Mesenteric fat pad (tissue), 1 donor: ENCODE measurements at places on chromosomes 7 and 10.

- no peak for DNase-seq
Observed at GRCh38 chr7:28178599-28178998, 2.0 kb downstream of the JAZF1 start.

DNA sequence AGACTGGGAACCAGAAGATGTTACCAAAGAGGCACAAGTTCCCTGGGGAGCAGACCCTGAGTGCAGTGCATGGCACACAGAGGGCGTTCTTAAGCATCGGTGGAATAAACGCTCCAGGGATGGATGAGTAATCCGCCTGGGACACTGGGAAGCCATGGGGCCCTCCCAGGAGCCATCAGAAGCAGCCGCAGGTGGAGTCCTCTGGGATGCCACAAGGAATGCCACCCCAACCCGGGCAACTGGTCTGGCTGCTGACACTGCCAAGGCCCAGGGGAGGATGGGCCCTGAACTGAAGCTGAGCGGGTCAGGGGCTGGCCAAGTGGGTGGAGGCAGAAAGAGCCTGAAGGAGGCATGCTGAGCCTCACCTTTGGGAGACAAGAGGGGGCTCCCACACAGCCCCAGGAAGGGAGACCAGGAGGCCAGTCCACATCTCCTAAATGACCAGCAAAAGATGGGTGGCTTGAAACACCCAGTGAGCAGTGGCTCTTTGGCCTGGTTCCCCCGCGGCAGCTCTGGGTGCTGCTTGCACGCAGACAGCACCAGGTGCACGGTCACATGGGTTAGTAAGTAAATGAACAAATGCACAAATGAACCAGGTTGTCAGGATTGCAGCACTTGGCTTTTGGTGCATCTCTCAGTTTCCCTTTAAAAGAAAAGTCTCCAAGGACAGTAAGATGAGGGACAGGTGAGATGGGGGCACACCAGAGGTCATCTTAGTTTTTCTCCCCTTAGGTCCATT lies 141.3 kb upstream of the ZMIZ1 start:
- DNase-seq, result no peak

DNA sequence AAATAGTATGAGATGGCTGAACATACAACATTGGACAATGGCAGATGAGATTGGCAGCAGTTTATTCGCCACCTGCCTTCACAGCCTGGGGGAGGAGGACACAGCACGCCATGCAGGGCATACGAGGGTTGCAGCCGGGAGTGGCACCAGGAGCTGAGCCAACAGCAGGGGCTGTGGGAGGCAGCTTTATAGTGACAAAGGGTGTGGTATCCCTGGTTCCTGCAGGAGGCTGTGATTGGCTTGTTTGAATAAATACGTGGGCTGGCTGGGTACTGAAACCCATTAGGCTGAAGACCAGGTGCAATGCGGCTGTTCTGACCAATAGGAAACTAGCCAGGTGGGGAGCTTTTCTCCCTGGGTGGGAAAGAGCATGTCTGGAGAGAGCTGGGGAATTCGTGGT lies 68.9 kb upstream of the LEP start:
- peak; percentile 49 for DNase-seq

- no peak for DNase-seq
Observed at GRCh38 chr7:92520024-92520423, 8.3 kb downstream of the PEX1 start.

- no peak for DNase-seq
Observed at GRCh38 chr7:134935701-134936100, 50.6 kb upstream of the AGBL3 start.

DNA sequence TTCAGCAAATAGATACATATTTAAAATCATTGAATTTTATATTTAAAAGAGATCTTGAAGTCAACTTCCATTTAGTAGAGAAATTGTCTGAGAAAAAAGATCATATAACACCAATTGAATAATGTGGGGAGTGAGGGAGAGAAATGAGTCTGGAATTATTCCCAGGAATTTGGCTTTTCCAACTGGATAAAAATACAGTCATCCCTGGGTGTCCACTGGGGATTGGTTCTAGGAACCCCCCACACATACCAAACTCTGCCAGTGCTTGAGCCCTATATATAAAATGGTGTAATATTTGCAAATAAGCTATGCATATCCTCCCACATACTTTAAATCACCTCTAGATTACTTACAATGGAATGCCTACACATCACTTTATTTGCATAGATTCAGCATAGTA lies 162.8 kb upstream of the SEMA3C start:
- no peak for DNase-seq

GRCh38 chr7:142301299-142301698 lies 43.4 kb upstream of the PRSS58 start:
- DNase-seq, result no peak

DNA sequence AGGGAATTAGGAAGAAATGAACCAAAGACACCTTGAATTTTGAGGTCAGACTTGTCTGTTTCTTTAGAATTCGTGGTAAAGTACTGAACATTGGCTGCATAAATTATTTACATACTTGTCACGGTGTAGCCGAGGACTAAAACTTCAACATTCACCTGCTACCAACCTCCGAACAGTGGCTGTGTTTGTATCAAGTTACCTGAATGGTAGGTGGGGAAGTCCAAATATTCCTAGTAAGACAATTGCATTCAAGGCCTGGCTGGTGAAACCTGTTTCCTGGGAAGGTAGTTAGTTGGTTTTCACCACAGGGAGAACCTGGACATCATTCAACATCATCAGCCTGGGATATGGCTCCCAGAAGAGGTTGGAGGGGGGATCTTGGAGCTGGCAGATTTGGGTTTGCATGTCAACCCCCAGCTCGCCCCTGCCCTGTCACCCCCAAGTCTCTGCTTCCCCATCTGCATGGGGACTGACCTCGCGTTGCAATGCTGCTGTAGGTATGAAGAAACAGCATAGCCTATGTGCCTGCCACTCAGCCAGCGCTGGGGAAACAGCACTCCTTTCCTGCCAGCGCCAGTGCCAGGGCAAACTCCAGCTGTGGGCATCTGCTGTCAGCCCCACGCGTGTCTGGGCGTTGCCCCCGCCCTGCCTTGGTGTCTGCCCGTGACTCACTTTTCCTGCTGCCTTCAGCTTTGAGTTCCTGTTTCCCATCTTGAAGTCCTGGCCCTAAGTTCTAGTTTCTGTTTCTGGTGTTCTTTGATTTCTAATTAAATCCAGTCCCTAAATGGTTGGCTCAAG lies 12.7 kb upstream of the LARP4B start:
- DNase-seq, result no peak

DNA sequence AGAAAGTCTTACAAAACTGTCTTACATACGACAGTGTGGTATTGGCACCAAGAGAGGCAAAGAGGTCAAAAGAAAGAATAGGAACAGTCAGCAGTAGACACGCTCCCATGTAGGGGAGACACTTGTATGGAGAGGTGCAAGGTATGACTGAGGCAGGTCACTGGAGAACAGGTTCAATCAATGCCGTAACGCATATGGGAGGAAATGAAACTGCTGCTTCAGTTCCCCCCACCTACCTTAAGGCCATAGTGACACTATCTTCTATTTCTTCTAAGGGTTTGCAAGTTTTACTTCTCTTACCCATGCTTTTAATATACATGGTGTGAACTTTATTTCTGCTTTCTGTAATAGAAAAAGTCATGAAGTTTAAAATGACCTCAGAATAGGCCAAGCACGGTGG lies 5.5 kb upstream of the PITRM1 start:
- no peak for DNase-seq

- no peak for DNase-seq
Observed at GRCh38 chr10:79207726-79208125, 139.0 kb downstream of the ZMIZ1 start.

- DNase-seq, result no peak
Observed at GRCh38 chr10:71748671-71749191, 24.6 kb downstream of the VSIR start.

DNA sequence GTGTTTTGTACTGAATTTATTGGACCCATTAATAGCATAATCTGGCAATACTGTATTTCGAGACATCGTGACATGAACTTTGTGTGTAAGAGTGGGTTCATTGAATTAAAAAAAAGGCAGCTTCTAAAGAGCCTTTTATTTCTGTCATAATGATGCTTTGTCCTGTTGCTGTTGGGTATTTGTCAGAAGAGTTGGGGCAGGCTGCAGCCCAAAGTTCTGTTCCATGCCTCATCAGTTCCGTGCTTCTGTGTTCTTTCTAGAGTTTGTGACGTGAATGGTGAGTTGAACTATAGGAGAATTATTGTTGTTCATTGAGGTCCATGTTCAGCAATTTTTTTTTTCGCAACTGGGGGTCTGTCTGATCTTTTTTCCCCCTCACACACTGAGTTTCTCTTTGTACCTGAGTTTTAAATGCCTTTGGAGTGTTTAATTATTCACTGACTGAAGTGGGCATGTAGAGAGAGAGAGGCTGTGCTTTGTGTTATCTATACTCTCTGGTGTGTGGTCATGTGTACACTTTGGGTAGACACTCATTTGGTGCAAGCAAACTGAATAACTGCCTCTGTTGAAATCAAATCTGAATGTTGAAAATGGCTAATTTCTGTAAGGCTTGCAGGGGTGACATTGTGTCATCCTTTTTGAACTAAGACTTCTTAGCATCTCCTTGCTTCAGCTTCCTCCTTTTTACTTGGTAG lies 69.8 kb downstream of the ADD3 start:
- no peak for DNase-seq

DNA sequence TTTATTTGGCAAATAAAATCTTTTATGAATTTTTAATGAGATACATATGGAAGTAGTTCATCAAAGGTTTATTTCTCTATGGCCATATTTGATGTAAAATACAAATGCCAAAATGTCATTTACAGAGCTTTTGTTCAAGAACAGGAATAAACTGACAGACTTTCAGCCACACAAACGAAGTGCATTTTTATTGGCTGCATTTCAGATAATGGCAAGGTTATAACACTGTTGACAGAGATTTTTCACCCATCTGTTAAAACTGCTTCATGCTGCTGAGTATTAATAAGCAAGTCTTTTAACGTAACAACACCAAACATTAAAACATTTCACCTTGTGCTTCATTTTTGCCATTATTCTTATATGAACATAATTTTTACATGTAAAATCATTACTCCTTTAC lies 254.4 kb downstream of the ANKRD7 start:
- no peak for DNase-seq

DNA sequence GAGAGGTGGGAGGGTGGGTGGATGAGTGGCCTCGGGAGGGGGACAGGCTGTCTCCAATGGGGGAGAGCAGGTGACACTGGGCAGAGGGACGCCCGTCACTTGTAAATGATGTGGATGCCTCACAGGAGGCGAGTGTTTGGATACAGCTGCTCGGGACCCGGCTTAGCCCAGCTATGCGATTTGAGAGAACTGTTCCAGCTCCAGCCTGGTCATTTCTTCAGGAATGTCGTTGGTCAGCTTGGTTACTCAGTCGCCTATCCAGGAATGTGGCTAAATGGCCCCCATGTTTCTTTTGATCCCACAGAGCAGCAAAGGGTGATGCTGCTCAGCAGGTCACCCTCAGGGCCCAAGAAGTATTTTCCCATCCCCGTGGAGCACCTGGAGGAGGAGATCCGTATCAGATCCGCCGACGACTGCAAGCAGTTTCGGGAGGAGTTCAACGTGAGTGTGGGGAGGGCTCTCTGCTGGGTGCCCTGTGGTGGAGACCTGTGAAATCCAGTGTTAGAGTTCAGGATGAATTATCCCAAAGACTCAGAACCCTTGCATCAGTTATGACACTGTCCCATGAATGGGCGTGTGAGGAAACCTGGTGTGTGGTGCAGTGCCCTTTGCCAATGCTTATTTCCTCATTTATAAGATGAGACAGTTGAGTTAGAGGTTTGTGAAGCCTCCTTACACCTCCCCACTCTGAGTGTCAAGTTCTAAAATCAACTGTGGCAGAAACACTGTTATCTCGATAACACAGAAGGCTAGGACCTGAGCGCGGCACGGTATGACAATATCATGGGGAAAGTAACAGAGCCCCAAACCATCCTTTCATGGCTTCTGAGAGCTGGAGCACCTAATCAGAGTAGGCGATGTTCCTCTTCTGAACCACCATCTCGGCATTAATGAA lies 76.8 kb downstream of the MKI67 start:
- no peak for DNase-seq

- DNase-seq, result no peak
Observed at GRCh38 chr7:91946549-91946948, 5.9 kb downstream of the AKAP9 start.

DNA sequence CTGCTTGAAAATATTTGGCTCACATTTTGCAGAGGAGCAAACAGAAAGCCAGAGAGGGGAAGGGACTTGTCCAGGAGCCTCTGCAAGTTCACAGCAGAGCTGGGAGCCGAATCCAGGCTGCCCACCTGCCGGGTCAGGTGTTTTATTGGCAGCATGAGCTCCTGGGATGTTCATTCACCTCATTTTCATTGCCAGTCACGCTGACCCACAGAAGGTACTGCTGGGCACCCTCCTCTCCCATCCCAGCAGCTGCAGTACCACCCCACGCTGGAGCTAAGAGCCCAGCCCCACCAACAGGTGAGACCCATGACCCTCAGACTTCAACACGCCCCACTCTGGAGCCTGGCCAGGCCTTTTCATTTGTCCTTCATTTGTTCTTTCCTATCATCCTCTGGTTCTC lies 102.7 kb downstream of the GRID1 start:
- peak; percentile 60 for DNase-seq

DNA sequence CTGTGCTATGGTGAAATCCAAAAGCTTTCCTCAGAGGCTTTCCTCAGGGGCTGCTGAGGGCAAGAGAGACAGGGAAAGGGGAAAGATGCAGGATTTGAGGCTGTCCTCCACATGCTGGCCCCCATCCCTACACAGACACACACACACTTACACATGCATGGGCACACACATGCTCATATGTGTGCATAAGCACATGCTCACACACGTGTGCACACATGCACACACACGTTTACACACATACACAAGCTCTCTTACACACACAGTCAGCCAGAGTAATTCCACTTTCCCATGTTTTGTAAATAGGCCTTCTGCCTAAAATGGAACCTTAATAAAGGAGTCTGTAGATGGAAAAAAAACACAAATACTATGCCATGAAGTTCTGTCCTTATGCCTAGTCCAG lies 312.9 kb downstream of the GRID1 start:
- no peak for DNase-seq

- DNase-seq, result no peak
Observed at GRCh38 chr10:4902571-4903011, 60.6 kb upstream of the AKR1C1 start.

DNA sequence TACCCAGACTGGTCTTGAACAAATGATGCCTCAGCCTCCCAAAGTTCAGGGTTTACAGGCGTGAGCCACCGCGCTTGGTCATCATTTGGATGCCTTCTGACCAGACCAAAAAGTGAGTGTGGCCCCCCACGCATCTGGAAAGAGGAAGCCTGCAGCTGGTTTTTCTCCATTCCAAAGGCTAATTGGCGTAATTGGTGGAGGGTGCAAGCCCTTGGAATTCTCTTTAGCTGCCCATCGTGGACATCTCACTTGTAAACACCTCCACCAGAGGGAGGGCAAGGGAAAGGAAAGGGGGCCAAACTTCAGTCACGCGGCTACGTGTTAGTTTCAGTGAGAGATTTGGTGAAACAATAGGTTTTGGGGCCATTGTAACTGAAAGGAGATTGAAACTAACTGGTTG lies 4.1 kb upstream of the ARHGAP21 start:
- no peak for DNase-seq

DNA sequence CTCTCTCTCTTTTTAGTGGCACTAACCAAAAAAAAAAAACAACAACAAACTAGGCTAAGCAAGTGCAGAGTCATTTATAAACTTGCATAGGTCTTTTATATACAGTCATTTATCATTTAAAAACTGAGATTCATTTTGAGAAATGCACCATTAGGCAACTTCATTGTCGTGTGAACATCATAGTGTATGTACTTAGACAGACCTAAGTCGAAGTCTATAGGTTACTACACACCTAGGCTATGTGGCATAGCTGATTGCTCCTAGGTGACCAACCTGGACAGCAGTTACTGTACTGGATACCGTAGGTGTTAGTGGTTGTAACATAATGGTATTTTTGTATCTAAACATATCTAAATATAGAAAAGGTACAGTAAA lies 109.1 kb upstream of the SAMD8 start:
- no peak for DNase-seq

- DNase-seq, result no peak
Observed at GRCh38 chr10:33052915-33053810, 95.1 kb upstream of the ITGB1 start.
